ENCODE measurements at places on chromosomes 2 and 18. TPM values are rescaled to one million over a fixed set of nuclear protein-coding genes. Genes with fewer than 3 reads are reported as not detected.

DNA sequence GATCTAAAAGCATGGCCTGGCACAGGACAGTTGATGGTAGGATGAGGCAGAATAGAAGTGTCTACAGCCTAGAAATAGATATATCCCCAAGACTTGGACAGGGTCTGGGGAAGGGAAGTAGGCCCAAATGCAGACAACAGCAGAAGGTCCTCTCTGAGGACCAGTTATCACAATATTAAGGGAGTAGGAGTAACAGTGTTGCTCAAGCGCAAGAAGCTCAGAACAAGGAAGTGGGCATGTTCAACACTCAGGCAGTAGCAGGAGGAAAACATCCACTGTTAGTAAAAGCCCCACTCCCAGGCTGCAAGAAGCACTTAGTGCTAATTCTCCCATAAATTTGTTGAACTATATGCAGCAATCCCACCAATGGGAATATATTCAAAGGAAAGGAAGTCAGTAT, 314.7 kb downstream of the METTL4 start:
- DNase-seq, result no peak

- no peak for DNase-seq
Observed at GRCh38 chr2:26653207-26654060, 12.3 kb upstream of the CIB4 start.

PAIP2B gene
- 23.9 TPM for total RNA-seq

CACNB4 gene
- total RNA-seq, result 2.3 TPM

DNA sequence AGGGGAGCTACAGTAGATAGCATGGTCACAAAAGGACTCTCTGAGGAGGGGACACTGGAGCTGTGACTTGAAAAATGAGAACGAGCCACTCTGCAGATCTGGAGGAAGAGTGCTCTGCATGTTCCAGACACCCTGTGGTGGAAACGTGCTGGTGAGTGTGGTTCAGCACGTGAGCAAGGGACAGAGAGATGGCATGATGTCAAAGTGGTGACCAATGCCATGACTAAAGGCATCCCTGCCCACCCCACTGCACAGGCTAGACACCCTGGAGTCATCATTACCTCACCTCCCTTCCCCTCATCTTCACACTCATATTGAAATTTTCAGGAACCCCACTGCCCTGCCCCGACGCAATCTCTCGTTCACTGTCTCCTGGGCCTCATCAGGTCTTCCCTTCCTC, 56.5 kb downstream of the SLC4A5 start:
- no peak for DNase-seq

SLC9A4 gene
- 0.62 TPM for total RNA-seq

DNA sequence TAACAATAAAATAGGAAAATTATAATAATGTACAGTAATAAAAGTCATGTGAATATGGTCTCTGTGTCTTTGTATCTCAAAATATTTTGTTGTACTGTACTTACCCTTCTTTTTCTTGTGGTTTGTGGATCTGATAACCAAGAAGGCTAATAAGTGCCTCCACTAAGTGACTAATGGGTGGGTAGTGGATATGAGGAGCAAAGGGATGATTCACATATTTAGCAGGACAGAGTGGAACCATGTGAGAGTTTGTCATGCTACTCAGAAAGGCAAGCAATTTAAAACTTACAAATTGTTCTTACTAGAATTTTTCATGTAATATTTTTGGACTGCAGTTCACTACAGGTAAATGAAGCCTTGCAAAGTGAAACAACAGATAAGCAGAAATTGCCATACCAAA, 1241.2 kb upstream of the CDH2 start:
- DNase-seq, result no peak

MPP4 gene
- total RNA-seq, result not detected

RIT2 gene
- total RNA-seq, result not detected

DNA sequence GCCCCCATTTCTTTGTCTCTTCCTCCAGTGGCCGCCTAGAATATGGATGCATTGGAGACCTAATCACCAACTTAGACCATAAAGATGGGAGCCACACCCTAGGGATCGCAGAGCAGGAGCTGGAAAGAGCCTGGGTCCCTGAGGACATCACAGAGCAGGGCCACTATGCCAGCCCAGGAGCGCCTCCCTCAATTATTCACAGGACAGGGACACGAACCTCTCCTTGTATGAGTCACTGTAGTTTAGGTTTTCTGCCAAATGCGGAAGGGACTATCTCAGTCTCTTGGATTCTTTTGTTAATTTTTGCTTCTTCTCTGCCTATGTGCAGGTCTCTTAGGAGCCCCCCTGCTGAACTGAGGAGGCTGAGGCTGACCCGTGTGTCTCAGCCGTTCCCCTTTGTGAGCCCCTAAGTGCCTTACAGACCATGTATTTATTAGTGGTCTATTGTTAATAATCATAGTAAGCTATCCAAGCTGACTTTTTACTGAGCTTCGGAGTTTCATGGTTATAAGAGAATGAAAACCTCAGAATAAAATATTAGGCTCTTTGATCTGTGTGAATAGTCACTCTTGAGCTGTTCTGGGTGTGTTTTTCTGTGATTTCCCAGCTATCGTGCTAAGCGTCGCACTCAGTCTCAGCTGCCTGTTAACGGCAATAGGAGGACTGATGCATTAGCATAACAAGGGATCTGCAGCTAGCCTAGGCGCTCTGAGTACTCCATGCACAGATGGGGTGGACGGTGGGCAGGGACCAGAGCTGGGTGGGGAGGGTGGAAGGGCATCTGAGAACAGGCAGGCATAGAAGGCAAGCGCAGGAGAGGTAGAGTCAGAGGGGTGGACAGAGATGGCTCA, 12.7 kb upstream of the PTPN4 start:
- no peak for DNase-seq
